MG63 (cell line): ENCODE measurements at places on chromosomes 7 and 10. TPM values are rescaled to one million over a fixed set of nuclear protein-coding genes. Genes with fewer than 3 reads are reported as not detected.

DNA sequence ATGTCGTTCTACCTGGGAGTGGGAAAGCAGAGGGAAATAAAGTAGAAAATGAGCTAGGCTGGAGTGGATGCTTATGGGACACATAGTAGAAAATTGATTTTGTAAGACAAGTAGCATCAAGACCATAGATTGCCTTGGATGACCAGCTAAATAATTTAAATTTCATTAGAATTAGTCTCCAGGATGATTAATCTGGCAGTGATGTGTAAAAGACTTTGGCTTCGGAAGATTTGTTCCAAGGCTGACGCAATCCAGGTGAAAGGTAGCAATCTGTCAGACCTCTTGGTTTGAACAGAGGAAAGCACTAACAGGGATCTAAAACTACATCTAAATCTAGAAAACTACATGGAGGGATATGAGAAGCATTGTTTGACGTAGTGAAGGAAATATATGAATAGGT lies 236.5 kb downstream of the ARL4A start:
- DNase-seq: no peak

GRCh38 chr7:117219485-117219884 lies 103.4 kb downstream of the WNT2 start:
- peak; percentile 77 for DNase-seq

DNA sequence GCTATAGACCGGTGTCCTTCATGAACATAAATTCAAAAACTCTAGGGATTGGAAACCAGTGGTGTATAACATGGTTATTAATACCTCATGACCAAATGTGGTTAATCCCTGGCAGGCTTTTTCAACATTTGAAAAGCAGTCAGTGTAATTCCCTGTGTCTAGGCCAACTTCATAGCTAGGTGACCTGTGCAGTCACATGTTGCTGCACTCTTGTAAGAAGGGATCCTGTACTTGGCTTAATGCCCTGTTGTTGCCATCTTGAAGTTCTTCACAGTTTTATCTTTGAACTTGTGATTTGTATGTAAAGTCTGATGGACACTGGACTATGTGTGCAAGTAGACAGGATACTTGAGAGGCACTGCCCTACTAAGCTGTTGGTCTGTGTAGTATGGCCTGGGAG lies 39.7 kb downstream of the ZNF33A start:
- DNase-seq: no peak

DNA sequence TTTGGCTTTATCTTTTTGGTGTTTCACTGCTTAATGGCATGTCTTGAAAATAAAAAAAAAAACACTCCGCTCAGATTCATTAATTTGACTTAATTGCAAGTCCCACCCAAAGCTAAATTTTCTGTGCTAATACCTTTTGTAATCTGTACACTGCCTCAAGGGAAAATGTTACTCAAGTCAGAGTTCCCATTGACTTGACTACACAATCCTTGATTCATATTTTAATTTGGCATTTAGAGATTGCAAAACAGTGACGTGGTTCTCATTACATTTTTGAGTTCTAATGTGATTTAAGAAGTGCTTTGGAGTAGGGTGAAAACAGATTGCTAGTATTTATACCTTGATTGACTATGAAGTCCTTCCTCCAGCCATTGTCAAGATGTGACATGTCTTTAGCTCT lies 21.3 kb upstream of the LIPM start:
- no peak for DNase-seq

DNA sequence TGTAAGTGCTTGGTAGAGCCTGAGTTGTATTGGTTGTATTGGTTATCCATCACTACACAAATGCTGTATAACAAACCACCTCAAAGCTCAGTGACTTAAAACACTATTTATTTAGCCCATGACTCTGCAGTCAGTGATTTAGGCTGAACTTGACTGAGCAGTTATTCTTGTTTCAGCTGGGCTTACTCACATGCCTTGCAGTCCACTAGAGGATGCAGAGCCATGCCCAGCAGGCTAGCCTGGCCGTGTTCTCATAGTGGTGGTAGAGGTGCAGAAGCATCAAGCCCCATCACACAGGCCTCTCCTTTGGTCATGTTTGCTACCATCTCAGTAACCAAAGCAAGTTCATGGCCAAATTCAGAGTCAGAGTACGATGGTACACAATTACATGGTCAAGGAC lies 43.9 kb downstream of the LUC7L2 start:
- no peak for DNase-seq

DNA sequence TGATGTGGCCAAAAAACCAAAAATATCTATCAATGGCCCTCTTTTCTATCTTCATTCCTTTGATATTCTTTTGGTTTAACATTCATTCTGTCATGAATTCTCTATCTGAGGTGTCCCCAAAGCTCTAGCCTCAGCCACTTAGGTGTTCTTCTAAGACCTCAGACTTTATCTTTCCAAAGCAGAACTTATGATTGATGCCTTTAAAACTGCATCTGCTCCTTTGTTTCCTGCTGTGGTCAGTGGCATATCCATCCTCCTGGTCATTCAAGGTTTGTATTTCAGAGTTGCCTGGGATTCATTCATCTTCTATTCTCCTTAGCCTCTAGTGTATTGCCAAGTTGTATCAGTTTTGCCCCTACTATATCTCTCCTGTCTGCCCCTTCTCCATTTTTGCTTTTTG lies 30.6 kb downstream of the FHIP2A start:
- no peak for DNase-seq

- DNase-seq: no peak
Measured at GRCh38 chr10:131905267-131905571, 4.4 kb downstream of the PPP2R2D start.

- no peak for DNase-seq
Measured at GRCh38 chr7:43700059-43700501, 29.2 kb downstream of the COA1 start.

GRCh38 chr7:92259610-92260247 lies 14.0 kb downstream of the ANKIB1 start:
- no peak for DNase-seq

- DNase-seq: no peak
Measured at GRCh38 chr10:74120911-74121310, 29.7 kb downstream of the AP3M1 start.

GRCh38 chr7:134891262-134891695 lies 95.0 kb upstream of the AGBL3 start:
- no peak for DNase-seq

- no peak for DNase-seq
Measured at GRCh38 chr7:92360387-92360786, 86.9 kb upstream of the GATAD1 start.

DNA sequence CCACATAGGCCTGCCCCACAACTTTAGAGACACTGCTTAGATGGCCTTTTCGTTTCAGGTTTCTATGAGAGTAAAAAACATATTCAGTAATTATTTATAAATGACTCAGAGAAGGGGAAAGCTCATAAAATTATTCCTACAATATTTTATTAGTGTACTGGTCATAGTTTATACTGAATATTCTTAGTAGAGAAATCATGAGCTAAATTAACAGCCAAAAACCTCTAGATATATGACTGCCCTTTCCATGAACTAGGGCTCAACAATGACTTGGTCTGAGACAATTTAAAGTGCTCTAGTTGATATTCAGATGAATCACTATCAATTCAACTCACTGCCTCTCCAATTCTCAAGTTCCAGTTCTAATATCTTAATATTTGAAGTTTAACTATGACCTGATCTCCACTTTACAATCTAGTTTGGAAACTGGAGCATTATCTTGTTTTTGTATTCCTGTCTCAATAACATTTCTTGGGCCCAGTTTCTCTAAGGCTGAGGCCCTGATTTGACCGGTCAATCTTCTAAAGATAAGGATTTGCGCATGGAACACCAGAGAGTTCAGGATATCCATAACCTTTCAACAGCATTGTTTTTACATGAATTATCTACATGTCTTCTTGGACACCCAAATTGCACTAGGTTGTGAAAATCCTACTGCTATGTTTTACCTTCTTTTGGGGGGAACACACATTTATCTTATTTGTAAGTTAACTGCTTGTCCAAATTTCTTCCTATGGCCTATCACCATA lies 141.6 kb downstream of the DGKB start:
- no peak for DNase-seq

GRCh38 chr10:110307805-110308204 lies 3.1 kb upstream of the SMNDC1 start:
- DNase-seq: peak; percentile 15

GRCh38 chr10:103618575-103619423 lies 125.3 kb downstream of the NEURL1 start:
- DNase-seq: peak; percentile 23

GRCh38 chr10:6363511-6363910 lies 160.8 kb downstream of the PFKFB3 start:
- DNase-seq: no peak

DNA sequence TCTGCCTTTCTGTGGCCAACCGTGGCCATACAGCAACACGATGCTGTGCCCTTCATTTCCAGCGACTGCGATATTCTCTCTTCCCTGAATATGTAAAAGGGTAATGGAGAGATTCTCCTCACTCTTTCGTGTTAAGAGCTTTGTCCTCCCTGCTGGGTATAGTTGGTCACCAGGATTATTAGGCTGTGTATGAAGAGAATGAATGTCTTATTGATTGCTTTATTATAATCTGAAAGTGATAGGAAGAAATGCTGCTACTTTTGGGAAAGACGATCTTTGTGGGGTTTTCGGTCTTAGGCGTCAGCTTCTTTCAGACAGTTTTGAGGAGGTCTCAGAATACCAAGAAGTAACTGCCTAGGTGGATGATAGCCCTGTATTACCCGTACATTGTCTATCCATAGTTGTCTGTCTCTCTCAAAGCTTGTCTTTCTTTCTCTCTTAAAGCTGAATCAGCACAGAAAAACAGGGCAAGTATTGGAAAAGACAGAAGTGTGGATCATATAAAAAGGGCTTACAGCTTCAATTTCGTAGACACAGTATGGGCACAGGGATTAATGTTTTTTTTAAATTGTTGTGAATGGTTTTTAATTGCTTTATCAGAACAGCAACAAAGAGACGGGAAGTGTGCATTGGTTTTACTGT lies 1.2 kb downstream of the AHCYL2 start:
- DNase-seq: no peak

- no peak for DNase-seq
Measured at GRCh38 chr7:15219758-15220157, 317.2 kb upstream of the DGKB start.

GRCh38 chr10:47095848-47096612 lies 184.8 kb downstream of the PTPN20 start:
- no peak for DNase-seq

DNA sequence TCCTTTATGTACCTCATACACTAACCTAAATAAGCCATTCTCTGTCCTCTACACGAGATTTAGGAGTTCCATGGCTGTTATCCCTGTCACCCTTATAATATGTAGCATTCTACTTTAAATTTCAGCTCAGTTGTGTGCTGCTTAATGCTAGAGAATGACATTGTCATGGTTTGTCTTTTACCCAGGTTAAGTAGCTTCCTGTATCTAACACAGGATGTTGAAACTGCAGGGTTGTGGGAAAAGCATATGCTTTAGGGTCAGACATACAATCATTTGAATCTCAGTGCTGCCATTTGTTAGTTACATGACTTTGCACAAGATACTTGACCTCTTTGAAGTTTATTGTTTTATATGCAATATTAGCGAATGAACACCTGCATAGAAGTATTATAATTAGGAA lies 235.1 kb upstream of the CACNA2D1 start:
- DNase-seq: no peak

DNA sequence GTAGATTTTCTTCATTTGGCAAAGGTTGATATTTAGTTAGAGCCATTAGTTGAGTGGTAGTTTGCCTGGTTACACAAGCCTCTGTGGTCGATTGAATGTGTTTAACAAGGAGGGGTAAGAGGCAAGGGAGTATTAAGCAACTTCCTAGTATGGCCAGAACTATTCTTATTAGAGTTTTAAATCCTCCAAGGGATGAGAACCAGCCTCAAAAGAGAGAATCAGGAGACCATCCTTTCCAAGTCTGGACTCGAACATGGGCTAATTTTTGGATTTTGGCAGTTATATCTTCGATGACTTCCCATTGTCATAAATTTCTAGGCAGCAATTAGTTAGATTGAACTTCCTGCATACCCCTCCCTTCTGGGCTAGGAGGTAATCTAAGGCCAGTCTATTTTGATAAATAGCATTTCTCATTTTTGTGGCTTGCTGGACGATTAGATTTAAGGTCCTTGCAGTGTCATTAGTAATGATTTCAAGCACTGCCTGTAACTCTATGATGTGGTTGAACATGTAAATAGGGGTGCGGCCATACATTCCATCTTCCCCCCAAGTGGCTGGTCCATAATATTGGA lies 219.5 kb upstream of the KCND2 start:
- no peak for DNase-seq

- DNase-seq: no peak
Measured at GRCh38 chr10:2897619-2898508, 169.5 kb upstream of the PFKP start.

DNA sequence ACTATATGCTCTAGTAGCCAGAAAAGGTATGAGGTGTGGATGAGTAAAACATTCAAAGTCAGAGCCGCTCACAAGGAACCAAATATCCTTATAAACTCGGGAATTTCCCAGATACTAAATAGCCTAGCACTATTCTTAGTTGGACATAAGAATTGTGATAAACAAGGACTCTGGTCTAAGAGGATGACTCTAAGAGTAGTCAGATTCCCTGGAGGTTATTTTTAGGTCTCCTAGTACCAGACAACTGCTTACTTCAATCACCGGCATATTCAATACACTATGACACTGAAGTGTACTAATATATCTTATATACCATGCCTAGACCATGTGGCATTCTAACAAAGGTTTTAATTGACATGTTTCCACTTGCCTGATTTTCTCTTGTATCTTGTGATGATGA lies 56.5 kb downstream of the LMBR1 start:
- DNase-seq: no peak

DNA sequence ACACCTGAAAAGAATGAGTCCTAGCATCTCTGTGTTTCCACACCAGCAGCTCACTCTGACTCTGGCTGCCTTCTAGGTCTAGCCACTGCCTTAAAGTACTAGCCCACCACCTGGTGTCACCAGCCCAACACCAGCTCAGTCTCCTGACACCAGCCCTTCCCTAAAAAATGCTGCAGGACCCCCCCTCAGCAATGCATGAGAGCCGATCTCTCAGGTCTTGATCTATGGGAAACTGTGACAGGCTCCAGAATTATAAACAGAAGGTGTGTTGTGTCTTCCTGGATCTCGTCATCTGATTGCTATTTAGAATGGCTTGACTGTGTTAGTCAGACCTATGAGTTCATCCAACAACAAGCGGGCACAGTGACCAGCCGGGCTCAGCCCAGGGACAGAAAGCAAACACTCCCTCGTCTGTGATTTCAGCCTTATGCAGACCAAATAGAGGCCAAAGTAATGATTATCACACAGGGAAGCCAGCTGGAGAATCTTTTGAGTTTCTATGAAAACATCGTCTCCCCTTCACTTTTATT lies 66.6 kb downstream of the CUBN start:
- DNase-seq: peak; percentile 88

PNLIPRP3 gene
- not detected in 2 replicates for total RNA-seq

PAPOLB gene
- total RNA-seq: 0.94 TPM in 1 of 2 replicates, not detected in the other

CCDC201 gene
- not detected in 2 replicates for total RNA-seq

MET gene
- 46.7 and 49.4 TPM in 2 replicates for total RNA-seq

NXPH1 gene
- total RNA-seq: not detected in 2 replicates

MKX gene
- total RNA-seq: 33.7 and 36.4 TPM in 2 replicates

TRIP6 gene
- total RNA-seq: 147 and 173 TPM in 2 replicates

ACHE gene
- not detected in 2 replicates for total RNA-seq

SYT15 gene
- total RNA-seq: 0.76 TPM in 1 of 2 replicates, not detected in the other

ZNF488 gene
- total RNA-seq: 0.07 TPM in 1 of 2 replicates, not detected in the other

AKR1D1 gene
- not detected in 2 replicates for total RNA-seq

SH2D4B gene
- total RNA-seq: not detected in 2 replicates

PILRA gene
- not detected in 2 replicates for total RNA-seq

MLXIPL gene
- total RNA-seq: not detected in 2 replicates

TMEM229A gene
- total RNA-seq: not detected in 2 replicates

CHAT gene
- total RNA-seq: not detected in 2 replicates

HIPK2 gene
- 1.5 and 2.0 TPM in 2 replicates for total RNA-seq

CCZ1B gene
- total RNA-seq: 5.8 and 15.5 TPM in 2 replicates

NME8 gene
- not detected in 2 replicates for total RNA-seq

CCDC172 gene
- total RNA-seq: not detected in 2 replicates

HOXA4 gene
- total RNA-seq: 1.5 TPM in 1 of 2 replicates, not detected in the other
